Activated T-helper 17 cell treated with anti-CD3 and anti-CD28 coated beads, Interleukin-2, amount 50 U/mL, for 72 hours (primary cell): ENCODE measurements at places on chromosomes 13 and 19. TPM values are rescaled to one million over a fixed set of nuclear protein-coding genes. Genes with fewer than 3 reads are reported as not detected.

DNA sequence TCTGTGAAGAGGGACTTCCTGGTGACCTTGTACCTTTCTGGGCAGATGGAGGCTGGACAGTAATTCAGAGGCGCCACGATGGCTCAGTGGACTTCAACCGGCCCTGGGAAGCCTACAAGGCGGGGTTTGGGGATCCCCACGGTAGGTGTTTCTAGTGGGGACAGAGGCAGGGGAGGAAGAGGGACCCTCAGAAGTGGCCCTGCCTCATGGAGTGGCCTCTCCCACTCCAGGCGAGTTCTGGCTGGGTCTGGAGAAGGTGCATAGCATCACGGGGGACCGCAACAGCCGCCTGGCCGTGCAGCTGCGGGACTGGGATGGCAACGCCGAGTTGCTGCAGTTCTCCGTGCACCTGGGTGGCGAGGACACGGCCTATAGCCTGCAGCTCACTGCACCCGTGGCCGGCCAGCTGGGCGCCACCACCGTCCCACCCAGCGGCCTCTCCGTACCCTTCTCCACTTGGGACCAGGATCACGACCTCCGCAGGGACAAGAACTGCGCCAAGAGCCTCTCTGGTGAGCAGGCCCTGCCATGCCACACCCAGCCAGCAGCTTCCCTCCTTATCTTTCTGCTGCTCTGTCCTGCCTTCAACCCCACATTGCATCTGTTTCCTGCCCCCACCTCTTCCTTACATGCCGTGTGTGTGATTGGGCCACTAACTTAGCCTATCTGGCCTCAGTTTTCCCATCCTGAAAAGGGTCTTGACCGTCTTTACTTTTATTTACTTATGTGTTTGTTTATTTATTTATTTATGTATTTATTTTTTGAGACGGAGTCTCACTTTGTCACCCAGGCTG is 7.3 kb downstream of the ANGPTL4 start:
- no peak for ATAC-seq

GRCh38 chr13:94710881-94711560 is 1.3 kb downstream of the SOX21 start:
- ATAC-seq: peak; percentile 21

Gene SOX1
- total RNA-seq: not detected

GRCh38 chr13:44388427-44389059 is 14.9 kb downstream of the SERP2 start:
- no peak for ATAC-seq

GRCh38 chr13:111239764-111240670 is 80.4 kb upstream of the TEX29 start:
- no peak for ATAC-seq

- no peak for ATAC-seq
Measured at GRCh38 chr13:53214433-53214832, 185.8 kb downstream of the OLFM4 start.

Gene HCST
- 47.6 TPM for total RNA-seq

GRCh38 chr13:33545492-33545891 is 259.9 kb upstream of the STARD13 start:
- ATAC-seq: no peak

Gene ZNF568
- total RNA-seq: 6.7 TPM

DNA sequence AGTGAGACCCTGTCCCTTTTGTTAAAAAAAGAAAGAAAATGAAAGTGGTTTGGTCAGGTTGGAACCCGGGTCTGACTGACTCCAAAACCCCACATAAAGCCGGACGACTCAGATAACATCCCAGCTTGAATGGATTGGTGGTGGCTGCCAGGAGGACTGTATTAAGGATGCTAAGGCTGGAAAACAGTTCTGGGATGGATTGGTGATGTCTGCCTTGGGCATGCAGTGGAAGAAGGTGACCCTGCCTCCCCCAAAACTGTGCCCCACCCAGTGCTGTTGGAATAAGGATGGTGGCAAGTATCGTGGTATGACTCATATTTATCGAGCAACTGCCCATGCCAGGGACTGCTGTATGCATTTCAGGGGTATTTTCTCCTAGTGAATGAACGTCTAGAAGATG is 18.5 kb upstream of the COLGALT1 start:
- ATAC-seq: no peak

DNA sequence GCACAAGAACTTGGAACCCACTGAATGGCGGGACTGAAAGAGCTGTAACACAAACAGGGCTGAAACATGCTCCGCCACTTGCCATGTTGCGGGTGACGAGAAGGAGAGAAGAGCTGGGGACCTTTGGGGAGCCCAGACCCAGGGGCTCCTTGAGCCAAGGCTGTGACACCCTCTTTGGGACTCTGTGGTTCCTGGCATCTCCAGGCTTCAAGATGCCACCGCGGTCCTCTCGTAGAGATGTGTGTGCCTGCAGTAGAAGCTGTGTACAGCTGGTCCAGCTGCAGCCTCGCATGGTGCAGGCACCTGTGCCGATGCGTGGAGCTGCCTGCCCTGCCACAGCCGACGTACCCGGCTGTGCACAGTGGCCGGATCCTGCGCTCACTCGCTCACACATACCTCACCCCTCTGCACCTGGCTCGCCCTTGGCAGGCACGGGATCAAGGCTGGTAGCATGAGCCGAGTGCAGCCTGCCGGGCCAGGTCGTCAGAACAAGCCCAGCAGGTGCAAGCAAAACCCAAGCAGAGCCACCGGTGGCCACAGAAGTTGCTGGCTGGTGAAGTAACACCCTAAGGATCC is 1385.8 kb downstream of the PCDH9 start:
- ATAC-seq: no peak

DNA sequence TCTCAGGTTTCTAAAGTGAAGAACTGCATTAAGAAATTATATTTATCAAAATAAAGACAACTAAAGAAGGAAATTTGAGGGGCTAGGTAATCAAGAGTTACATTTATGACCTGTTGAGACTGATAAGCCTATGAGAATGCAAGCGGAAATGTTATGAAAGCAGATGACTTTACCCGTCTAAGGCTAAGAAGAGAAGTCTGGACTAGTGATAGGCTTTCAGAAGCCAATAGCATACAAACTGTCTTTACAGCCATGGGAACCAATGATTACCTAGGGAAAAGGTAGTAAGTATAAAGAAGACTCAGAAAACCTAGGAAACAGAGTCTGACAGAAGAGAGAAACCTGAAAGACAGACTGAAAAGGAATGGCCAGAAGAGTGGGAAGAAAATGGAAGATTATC is 11.2 kb downstream of the TSC22D1 start:
- no peak for ATAC-seq

Gene ZNF98
- not detected for total RNA-seq

Gene SMIM17
- not detected for total RNA-seq

DNA sequence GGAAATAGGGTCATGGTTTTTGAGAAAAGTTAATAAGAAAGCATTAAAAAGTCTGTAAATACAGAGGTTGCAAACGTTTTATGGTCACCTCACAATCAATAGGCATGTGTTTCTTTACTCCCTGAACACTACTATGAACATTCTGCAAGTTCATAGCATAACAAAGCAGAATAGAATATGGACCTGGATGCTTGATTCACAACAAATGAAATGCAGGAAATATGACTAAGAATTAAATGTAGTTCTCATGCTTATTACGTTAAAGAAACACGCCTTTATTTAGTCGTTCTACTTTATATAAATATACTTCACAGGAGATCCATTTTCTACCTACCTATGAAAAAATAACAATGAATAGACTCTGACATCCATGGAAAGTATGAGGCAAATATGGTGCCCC is 344.0 kb downstream of the KCTD12 start:
- ATAC-seq: no peak

Gene PIH1D1
- total RNA-seq: 194 TPM

Gene PGLYRP2
- not detected for total RNA-seq

Gene SLC10A2
- not detected for total RNA-seq

DNA sequence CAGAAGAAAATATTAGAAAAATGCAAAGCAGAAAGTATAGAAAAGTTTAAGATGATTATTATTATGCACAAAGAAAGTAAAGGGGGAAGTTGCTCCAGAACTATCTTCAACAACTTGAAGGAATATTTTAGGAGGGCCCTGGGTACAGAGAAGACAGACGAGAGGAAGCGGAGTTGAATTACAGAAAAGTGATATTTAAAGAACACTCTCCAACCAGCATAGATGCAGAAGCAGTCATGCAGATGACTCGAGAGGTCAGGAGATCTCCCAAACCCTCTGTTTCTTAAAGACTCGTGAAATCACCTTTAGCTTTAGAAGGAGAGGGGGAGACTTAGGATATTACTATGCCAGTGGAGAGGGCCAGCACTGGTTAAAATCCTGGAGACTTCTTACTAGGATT is 8.5 kb upstream of the SHISA2 start:
- no peak for ATAC-seq

DNA sequence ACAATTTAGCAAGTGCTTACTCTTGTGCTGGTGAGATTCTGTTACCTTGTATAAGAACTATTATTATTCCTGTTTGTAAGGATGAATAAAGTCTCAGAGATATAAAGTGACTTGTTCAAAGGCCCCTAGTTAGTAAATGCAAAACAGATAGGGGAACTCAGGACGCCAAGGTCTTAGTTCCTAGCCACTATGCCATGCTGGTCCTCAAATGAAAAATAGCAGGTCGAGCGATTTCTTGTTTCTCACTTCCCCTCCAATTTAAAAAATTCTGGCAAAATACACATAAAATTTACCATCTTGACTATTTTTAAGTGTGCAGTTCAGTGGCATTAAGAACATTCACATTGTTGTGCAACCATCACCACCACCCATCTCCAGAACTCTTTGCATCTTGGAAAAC is 1.1 kb downstream of the TECR start:
- no peak for ATAC-seq

Gene LPAR6
- total RNA-seq: 13.9 TPM

GRCh38 chr19:55437410-55437809 is 5.7 kb downstream of the SHISA7 start:
- ATAC-seq: no peak

Gene LYPD5
- 0.73 TPM for total RNA-seq

Gene ARHGAP33
- 40.3 TPM for total RNA-seq

- no peak for ATAC-seq
Measured at GRCh38 chr19:22118132-22118531, 65.8 kb downstream of the ZNF257 start.

GRCh38 chr13:64446372-64446771 is 2783.8 kb downstream of the PCDH9 start:
- ATAC-seq: no peak

- ATAC-seq: peak; percentile 56
Measured at GRCh38 chr13:59677966-59678814, 485.5 kb downstream of the DIAPH3 start.

DNA sequence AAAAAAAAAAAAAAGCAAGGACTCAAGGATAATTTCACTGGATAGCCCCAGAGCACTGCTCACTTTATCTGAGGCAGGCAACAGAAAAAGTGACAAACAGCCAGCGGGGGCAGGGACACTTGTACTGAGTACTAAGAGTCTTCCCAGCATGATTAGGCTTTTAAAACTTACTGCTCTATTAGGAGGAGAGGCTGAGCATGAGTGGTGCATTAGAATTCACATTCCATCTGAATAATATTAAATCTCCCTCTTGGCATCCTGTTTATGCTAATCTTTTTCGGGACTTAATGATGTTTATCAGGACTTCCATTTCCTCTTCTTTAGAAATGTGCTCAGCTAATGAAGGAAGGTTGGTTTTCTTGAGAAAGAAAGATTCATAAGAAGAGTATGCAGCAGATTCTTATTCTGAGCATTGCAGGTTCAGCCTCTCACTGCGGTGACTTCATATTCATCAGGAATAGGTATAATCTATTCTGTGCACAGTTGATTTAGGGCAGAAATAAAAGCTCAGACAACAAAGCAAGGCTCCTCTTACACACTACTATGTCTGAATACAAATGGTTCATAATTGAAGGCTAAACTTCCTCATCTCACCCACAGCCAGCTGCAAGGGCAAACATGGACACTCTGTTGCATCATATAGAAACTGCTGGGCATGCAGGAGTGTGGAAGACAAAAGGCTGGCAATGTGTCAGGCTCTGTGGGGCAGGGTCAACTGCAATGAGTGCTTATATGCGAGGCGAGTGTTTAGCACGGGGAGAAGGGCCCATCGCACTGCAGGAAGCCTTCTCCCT is 107.0 kb downstream of the KL start:
- no peak for ATAC-seq

Gene PRODH2
- total RNA-seq: 0.13 TPM

DNA sequence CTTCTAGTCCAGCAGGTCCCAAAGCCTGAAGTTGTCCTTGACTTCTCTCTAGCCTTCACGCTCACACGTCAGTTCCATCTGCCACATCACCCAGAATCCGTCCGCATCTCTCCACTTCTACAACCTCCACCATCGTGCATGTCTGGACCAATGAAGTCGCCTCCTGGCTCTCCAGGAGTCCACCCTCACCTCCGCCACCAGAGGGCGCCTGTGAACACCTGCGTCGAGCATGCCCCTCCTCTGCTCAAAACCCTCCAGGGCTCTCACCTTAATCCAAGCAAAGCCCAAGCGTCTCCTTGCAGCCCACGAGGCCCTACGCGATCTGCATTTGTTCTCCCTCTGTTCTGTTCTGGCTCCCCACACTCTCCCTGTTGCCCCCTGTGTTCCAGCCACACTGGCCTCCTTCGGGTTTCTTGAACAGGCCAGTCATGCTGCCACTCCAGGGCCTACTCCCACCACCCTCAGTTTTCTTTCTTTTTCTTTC is 3.7 kb downstream of the USHBP1 start:
- peak; percentile 100 for ATAC-seq

DNA sequence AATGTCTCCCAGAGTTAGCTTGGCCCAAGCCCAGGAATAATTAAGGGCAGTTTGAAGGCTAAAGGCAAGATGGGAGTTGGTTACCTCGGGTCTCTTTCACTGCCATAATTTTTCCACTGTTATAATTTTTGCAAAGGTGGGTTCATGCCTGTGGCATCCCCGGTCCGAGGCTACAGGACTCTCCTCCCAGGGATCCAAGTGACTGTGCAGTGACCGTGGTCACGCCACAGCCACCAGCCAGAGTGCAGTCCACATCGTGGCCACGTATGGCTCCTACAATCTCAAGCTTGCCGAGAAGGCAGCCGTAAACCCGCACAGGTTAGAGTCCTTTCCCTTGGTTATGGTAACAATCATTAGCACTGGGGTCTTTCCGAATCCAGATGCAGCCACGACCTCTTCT is 36.8 kb downstream of the C13orf46 start:
- no peak for ATAC-seq

GRCh38 chr19:17248011-17248776 is 2.5 kb upstream of the NR2F6 start:
- no peak for ATAC-seq

Gene MAMSTR
- total RNA-seq: 1.7 TPM

GRCh38 chr13:109100705-109101304 is 471.4 kb downstream of the MYO16 start:
- ATAC-seq: no peak

Gene CERS4
- total RNA-seq: 33.0 TPM

Gene C2CD4C
- total RNA-seq: 0.40 TPM

DNA sequence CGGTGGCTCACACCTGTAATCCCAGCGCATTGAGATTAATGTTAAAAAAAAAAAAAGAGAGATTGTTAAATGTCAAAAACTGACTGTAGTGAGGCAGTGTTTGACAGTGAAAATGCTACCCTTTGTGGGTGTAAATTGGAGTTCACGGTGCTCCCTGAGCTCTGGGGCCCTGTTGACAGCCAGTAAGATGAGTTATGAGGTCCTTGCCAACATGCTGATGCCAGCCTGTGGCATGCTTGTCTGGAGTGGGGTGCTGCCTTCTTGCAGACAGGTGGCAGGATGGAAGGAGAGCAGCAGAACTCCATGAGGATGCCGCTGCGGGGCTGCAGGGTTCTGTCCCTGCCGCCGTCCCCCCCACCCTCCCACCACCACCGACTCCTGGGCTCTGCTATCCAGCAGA is 25.9 kb downstream of the PRAM1 start:
- no peak for ATAC-seq

GRCh38 chr19:51301266-51301665 is 10.2 kb upstream of the IGLON5 start:
- no peak for ATAC-seq
